Midbrain (tissue), 1 donor: ENCODE measurements at places on chromosomes 6 and 20.
A peak's percentile ranks its signal among the peaks of the same experiment; 100 is the strongest.

GRCh38 chr20:25076731-25077609 lies 5.0 kb downstream of the VSX1 start:
- peak; percentile 47 for DNase-seq

DNA sequence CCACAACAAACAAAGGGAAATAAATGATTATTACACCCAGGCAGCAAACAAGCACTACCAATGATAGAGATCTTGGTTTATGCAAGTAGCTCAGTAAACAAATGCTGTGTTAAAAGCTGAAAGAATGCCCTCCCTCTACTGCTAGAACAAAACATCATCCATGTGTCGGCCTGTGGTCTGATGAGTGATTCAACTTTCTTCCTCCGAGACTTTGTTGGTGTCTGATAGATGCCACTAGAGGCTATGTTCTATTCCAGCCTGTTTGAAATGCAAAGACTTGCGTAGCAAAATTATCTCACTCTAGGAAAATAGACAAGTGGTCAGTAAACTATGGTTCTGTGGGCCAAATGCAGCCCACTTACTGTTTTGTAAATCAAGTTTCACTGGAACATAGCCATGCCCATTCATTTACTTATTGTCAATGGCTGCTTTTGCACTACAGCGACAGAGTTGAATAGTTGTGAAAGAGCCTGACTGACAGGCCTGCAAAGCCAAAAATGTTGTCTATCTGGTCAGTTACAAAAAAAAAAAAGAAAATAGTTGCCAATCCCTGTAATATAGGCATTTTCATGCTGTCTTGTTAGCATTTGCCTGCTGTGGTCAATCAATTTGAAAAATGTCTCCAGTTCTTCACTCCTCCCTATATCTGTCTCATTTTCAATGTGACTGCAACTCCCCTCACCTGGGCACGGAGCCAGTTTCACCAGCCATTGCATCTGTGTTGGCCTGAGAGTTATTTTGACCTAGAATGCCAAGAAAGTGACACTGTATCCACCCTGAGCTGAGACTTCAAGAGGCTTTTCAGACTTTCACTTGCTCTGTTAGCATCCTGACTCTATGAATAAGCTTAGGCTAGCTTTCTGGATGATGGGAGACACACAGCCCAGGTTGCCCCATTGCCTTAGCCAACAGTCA lies 544.6 kb upstream of the BTBD3 start:
- DNase-seq = peak; percentile 34

DNA sequence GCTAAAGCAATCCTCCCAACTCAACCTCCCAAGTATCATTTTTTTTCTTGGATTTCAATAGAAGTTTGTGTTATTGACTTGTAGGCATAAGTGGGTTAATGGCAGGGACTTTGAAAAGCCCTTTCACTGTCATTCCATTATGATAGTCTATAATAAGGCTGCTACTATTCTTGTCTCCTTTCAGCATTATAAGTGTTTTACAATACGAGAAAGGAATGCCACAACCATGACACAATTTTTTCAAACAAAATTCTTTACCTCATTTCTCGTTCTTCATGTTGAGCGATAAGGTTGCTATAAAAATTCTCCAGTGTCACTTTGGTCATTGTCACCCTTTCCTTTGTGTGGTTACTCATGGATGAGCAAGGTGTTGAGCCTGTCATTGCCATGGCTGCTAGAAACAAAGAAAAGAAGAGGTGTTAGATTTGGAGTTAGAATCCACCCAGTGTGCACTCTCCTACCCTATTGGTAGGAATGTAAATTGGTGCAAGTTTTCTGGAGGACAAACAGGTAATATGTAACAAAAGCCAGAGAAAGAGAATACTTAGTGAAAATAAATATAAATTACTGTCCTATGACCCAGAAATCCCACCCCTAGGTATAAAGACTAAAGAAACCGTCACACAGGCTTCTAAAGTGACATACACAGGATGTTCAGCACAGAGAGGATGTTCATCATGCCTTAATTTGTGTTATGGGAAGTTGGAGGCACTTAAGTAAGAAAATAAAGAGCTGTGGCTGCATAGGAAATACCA lies 7.3 kb downstream of the STK38 start:
- no peak for DNase-seq

DNA sequence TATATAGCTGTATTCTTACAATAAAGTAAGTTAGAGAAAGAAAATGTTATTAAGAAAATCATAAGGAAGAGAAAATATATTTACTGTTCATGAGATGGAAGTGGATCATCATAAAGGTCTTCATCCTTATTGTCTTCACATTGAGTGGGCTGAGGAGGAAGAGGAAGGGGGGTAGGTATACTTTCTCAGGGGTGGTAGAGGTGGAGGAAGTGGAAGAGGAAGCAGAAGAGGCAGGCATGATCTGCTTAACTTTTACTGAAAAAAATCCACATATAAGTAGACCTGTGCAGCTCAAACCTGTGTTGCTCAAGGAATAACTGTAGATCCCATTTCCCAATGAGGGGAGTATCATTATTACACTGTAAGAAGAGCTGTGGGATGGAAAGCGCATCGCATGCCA lies 714.2 kb downstream of the KIF16B start:
- DNase-seq = no peak

DNA sequence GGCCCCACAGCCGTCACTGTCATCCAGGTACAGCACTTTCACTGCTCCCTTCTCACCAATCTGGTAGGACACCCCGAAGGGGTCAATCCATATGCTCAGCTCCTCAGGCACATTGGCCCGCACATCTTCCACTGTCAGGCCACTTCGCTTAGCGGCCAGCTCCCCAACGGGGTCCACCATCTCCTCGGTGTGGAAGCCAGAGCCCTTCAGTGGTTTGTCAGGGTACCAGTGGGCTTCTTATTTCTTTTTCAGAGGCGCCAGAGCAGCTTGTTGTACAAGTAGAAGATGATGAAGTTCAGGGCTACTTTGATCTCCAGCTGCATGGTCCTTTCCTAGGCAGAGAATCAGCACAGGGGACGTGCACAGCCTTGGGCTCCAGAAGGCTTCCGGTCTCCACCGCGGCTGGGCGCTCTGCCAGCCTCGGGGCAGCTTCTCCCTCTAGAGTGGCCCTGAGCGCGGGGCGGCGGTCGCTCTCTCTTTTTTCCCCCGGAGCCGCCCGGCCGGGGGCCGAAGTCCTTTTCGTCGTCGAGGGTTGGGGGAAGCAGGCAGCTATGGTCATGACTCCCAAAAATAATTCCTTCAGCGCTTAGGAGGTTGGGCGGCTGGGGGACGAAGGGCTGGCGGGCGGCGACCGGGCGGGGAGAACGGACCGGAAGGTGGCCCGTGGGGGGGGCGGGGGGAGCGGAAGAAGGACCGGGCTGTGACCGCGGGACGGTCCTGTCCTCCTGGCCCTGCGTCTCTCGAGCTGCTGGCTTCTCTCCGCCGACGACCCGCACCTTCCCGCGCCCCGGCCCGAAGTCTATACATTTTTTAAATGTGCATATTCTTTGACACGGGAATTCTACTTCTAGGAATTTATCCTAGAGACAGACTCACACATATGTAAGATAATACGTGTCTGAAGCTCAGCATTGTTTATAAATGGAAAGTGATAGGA lies 6.5 kb upstream of the ZSCAN9 start:
- DNase-seq = peak; percentile 71

DNA sequence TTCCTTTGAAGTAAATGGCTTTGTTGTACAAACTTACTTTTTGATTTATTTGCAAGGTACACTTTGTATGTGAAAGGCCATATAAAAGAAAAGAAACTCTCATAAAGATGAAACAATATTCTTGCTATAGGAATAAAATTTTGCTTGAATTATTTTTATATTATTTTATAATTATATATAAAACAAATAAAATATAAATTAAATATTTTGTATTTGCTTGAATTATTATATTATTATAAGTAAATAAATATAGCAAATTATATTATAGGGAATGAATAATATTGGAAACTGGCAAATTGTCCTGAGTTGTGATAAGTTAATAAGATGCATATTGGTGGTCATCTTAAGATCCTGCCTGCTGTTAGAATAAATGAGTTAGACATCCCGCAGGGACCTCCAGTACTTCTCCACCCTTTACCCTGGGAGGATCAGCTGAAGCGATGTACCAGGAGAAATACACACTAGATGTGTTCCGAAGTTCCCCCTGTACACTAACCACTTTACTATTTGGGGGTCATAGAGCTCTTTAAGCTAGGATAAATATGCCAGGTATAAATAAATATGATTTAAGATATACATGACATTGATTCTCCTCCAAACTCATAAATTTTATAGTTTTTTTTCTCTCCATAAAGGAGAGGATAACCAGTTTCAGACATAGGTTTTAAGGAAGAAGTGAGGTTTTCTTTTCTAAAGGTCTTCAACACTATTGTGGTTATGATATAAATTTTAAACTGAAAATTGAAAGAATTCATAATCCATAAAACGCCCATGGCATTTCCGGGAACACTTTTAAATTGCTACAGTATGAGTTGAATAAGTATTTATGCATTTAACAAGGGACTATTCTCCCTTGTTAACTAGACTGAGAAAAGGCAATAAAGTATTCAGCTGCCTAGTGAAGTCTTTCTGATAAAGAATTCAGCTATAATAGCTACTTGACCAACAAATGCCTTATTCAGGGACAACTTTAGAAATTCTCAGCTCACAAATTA lies 486.3 kb upstream of the MARCKS start:
- no peak for DNase-seq

DNA sequence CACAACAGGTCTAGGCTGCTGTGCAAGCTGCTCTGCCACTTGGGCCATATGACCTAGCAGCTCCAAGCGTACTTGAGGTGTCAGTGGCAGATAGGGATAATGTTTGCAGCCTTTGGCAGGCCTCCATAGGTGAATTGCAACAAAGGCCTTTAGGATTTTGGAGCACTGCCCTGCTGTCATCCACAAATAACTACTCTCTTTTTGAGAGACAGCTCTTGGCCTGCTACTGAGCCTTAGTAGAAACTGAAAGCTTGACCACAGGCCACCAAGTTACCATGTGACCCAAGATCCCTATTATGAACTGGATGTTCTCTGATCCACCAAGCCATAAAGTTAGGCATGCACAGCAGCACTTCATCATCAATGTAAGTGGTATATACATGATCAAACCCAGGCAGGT lies 29.9 kb downstream of the FBXO30 start:
- no peak for DNase-seq

- peak; percentile 19 for DNase-seq
Measured at GRCh38 chr20:25036331-25036936, 21.5 kb downstream of the ACSS1 start.

GRCh38 chr6:137884149-137884909 lies 17.3 kb downstream of the TNFAIP3 start:
- DNase-seq = no peak

GRCh38 chr6:52964318-52964717 lies 30.8 kb downstream of the GSTA4 start:
- DNase-seq = no peak

DNA sequence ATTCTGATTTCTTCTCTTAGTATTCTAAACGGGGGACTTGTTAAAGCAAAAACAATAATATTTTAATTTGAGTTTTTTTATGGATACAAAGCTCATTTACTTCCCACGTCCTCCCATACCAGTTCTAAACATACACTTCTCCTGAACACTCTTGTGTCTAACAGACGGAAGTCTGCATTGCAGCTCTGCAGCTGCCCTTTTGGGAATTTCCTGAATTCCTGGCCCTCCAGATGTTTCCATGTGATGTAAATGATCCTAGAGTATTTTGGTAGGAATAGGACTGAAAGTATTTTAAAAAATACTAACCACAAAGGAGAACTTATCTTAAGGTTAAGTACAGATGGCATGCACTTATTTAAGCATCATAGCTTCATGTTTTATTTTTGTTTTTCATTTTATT lies 886.7 kb downstream of the TBC1D32 start:
- no peak for DNase-seq

DNA sequence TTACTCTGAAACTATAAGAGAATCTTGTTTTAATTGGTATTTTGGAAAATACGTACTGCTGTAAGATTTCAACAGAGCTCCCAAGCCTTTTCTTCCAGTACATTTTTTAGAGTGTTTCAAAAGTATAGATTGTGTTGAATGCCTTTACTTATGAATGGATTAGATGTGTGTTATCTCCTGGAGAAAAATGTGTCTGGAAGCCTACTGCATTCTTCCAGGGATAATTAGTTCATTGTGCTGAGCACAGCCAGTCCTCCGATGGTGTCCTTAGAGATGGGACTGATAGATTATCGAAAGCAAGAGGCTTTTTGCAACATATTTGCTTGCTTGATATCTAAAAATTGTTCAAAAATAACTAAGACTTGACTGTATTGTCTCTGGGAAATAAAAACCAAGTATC lies 114.2 kb downstream of the PLEKHG1 start:
- no peak for DNase-seq

DNA sequence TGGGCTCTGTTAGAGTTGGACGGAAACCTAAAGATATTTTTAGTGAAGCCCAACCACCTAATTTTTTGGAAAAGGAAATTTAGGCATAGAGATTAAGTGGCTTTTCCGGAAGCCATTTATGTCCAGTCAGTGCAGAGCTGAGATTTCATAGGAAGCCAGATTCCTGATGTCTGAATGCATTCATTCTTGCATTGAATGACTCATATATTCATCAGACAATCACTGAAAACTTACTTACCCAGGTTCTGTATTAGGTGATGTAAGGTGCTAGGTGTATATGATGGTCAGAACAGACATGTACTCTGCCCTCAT lies 4.1 kb downstream of the SH3BGRL2 start:
- DNase-seq = no peak

- DNase-seq = no peak
Measured at GRCh38 chr6:48826152-48826515, 636.9 kb downstream of the MMUT start.

DNA sequence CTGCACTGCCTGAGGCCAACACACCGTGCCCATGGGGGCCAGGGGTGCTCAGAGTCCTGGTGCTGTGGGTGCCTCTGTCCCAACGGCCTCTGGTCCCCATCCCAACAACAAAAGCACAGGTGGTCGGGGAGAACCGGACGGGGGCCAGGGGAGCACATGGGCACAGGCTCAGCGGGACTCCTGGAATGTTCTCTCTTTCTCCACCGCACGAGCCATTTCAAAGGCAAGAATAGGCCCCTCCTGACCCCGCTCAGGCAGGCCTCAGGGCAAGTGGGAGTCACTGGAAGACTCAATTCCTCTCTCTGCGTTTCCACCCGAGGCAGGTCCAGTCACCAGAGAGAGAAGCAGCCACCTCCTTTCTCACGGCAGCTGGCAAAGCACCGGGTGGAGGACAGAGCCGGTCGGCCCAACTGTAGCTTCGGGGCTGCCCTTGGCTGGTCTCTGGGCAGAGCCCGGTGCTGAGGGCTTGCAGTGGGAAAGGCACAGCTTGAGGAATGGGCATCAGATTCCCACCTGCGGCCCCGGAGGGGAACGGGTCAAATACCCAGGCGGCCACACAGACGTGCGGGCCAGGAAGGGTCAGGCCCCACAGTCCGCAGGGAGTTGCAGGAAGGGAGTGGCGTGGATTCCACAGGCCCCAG lies 55.2 kb downstream of the KCNQ2 start:
- DNase-seq = no peak

GRCh38 chr6:166691199-166691598 lies 64.1 kb upstream of the RPS6KA2 start:
- no peak for DNase-seq

DNA sequence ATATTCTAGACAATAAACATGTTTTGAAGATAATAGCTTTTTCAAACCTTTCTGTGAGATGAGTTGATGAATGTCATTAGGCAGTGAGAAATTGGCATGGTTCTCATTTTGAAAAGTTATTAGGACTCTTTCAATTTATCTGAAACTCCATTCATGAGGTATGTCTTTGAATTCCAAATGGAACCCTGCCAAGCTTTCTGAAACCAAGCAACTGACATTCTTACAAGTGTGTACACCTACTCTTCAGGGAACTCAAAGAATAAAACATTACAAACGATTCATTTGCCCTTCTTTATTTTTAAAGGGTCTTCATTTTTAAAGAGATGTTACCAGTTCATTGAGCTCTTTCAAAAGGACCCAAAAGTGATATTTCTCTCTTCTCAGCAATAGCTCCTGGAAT lies 2.1 kb upstream of the TRDN start:
- DNase-seq = peak; percentile 8
